ENCODE measurements at places on chromosomes 4 and X.

DNA sequence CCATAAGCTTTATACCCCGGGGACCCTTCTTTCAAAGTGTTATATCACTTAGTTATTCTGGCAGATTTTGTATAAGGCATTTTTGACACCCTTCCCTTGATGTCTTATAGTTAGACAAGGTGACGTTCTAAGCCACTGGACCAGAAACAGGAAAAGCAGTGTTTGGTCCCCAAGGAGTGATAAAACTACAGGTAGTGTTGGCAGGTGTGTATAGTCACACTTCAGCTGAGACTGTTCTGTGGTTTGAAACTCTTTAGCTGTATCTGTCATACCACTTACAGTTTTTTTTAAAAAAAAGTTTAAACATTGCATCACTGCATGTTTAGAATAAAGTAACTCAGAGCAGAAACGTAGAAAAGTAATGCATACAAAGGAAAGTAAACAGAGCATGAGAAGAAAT lies 48.5 kb downstream of the TLL1 start:
- DNase-seq, result no peak
- no peaks in the 10 kb centered on the region for H3K4me1 ChIP-seq
- no peak overlapping the region for H3K4me3 ChIP-seq
- H3K27ac ChIP-seq, result no peak overlapping the region

DNA sequence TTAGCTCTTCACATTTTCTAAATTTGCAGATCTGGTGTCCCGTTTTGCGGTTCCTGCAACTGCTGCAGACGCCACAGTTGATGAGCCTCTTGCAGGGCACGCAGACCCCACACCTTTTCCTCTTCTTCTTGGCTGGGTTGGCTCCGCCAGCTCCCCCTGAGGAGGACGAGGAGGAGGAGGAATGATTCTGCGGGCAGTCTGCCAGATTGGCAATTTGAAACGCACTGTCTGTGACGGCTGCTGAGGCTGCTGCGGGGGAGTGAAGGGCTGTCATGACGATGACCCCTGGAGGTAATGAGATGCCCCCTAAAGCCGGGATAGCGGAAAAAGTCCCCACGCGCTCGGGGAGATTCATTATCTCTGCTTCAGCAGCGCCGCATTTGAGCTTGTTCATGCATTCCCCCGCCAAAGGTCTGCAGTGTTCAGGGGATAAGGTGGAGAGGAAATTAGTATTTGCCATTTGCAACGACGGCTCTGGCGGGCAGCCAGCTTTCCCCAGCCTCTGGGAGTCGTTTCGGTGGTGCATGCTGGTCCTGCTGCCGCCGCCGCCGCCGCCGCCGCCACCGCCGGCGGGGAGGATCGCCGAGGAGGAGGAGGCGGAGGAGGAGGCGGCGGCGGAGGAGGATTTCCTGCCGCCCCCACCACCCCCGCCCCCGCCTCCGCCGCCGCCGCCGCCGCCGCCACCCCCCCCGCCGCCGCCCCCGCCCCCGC lies 3.8 kb downstream of the CXXC4 start:
- H3K36me3 ChIP-seq, result no peaks in the 10 kb centered on the region
- H3K27me3 ChIP-seq, result peaks cover 10% of the 10 kb centered on the region
- H3K4me3 ChIP-seq, result peak overlapping the region; percentile 22
- H3K4me1 ChIP-seq, result peaks cover 16% of the 10 kb centered on the region
- peak; percentile 74 for DNase-seq

GRCh38 chr4:129014566-129015509 lies 78.5 kb downstream of the SCLT1 start:
- no peaks in the 10 kb centered on the region for H3K27me3 ChIP-seq
- H3K36me3 ChIP-seq, result peaks cover 11% of the 10 kb centered on the region
- H3K4me3 ChIP-seq, result no peak overlapping the region
- peaks cover 12% of the 10 kb centered on the region for H3K4me1 ChIP-seq

DNA sequence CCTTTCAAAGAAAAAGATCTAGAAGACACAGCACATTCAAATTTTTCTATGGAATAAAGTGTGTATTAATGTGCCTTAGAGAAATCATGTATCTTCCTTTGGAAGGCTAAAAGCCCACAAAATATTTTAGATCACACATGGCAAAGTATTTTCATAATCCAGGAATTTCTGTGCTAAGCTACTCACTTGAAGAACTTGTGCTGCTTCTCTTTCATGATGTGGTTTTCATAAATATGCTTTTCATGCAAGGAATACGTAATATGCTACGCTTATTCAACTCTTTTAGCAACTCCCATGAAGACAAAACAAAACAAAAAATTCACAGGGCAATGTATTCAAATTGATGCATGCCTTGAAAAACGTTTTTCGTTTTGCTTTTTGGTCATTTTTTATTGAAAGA lies 125.6 kb downstream of the ARHGAP24 start:
- H3K4me3 ChIP-seq, result no peak overlapping the region
- no peaks in the 10 kb centered on the region for H3K4me1 ChIP-seq
- H3K36me3 ChIP-seq, result no peaks in the 10 kb centered on the region
- H3K27me3 ChIP-seq, result no peaks in the 10 kb centered on the region
- no peak for DNase-seq
- no peak overlapping the region for H3K27ac ChIP-seq

DNA sequence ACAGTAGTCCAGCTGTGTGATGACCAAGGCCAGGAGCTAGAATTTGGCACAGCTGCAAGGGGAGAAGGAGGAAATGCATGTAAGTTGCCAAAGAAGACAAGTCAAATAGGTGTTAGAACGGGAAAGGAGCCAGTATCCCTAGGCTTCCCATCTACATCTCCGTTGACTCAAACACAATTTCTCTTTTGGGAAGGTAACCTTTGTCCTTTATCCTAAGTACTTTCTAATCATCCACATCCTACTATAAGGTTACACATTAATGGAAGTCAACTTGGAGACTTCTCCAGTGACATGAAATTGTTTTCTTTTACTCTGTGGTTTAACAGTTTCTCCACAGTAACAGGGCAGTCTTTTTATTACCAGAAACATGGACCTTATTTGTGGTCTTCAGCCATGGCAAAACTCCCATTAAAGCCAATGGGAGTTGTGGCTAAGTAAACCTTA lies 620.0 kb downstream of the ANKRD50 start:
- H3K4me3 ChIP-seq, result no peak overlapping the region
- H3K4me1 ChIP-seq, result no peaks in the 10 kb centered on the region
- H3K36me3 ChIP-seq, result no peaks in the 10 kb centered on the region
- no peaks in the 10 kb centered on the region for H3K27me3 ChIP-seq
- no peak for DNase-seq
- no peak overlapping the region for H3K27ac ChIP-seq

GRCh38 chr4:142281999-142282398 lies 564.1 kb downstream of the INPP4B start:
- DNase-seq, result no peak
- H3K4me3 ChIP-seq, result no peak overlapping the region
- no peaks in the 10 kb centered on the region for H3K36me3 ChIP-seq
- no peaks in the 10 kb centered on the region for H3K4me1 ChIP-seq
- no peak overlapping the region for H3K27ac ChIP-seq

- DNase-seq, result no peak
- H3K4me3 ChIP-seq, result no peak overlapping the region
- H3K4me1 ChIP-seq, result no peaks in the 10 kb centered on the region
- no peaks in the 10 kb centered on the region for H3K36me3 ChIP-seq
These were observed 93.4 kb downstream of the NHSL2 start for GRCh38 chrX:72003811-72004750.

DNA sequence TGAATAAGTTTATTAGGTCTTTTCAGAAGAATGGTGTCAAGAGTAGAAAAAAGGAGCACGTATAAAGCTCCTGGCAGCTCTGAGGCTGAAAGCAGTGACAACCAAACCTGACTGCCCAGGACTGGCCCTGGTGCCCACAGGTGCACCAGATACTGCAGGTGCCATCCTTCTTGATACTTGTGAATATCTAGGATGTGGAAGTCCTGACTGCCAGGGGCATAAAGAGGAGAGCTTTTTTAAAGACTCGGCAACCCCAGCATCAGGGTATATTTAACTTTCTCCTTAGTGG lies 60.7 kb downstream of the TMEM150C start:
- no peak overlapping the region for H3K4me3 ChIP-seq
- no peaks in the 10 kb centered on the region for H3K4me1 ChIP-seq
- no peaks in the 10 kb centered on the region for H3K27me3 ChIP-seq
- no peak overlapping the region for H3K27ac ChIP-seq

GRCh38 chrX:10828640-10829039 lies 208.3 kb upstream of the MID1 start:
- no peak overlapping the region for H3K27ac ChIP-seq
- H3K36me3 ChIP-seq, result no peaks in the 10 kb centered on the region
- no peaks in the 10 kb centered on the region for H3K27me3 ChIP-seq
- no peak for DNase-seq
- no peak overlapping the region for H3K4me3 ChIP-seq

- H3K4me1 ChIP-seq, result no peaks in the 10 kb centered on the region
- peaks cover 27% of the 10 kb centered on the region for H3K36me3 ChIP-seq
- no peaks in the 10 kb centered on the region for H3K27me3 ChIP-seq
These were observed 60.7 kb downstream of the BLTP1 start for GRCh38 chr4:122212880-122213279.

Measured in DND-41 (cell line).